ENCODE measurements at places on chromosomes 7 and 10.

DNA sequence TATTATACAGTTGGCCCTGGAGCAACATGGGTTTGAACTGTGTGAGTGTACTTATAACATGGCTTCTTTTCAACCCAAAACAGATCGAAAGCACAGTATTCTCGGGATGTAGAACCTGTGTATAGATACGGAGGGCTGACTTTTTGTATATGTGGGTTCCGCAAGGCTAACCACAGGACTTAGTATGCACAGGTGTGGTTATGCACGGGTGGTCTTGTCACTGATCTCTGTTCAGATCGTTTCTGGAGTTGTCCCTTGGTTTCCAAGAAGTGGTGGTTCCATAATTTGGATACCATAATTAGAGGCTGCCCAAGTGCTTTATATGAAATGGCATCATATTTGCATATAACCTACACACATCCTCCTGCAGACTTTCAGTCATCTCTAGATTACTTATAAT, 10.9 kb upstream of the BHLHA15 start:
- no peak for DNase-seq

- DNase-seq = no peak
Measured at GRCh38 chr7:36942025-36942424, 217.7 kb upstream of the AOAH start.

DNA sequence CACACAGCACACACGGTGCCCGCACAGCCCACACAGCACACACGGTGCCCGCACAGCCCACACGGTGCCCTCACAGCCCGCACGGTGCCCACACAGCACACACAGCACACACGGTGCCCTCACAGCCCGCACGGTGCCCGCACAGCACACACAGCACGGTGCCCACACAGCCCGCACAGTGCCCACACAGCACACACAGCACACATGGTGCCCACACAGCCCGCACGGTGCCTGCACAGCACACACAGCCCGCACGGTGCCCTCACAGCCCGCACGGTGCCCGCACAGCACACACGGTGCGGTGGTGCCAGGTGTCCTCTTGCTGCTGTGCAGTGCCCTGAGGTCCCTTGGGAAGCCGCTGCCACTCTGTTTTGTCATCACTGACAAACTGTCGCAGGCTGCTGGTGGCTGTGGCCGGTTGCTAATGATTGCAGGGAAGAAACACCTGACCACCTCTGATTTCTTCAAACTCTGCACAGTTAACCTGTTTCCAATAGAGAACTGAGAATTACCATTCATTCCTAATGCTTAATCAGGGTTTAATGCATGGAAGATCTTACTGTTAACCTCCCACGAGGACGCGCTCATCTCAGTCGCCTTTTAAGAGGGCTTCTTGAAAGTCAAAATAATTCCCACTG, 66.9 kb downstream of the GLRX3 start:
- no peak for DNase-seq

DNA sequence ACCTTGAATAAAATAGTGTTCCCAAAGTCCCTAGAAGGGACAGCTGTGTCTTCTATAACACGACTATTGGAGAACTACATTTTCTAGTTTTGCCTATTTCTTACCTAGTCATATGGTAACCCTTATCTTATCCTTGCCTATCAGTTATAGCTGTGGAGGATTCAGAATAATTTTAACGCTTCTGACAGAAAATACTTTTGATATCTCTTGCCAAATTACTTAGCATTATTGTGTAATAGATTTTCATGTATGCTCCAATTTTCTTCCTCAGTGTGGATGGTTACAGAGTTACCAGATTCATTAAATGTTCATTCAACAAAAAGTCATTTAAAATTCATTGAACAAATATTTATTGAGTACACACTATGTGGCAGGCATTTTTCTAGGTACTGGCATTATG, 34.6 kb upstream of the LSM8 start:
- no peak for DNase-seq

DNA sequence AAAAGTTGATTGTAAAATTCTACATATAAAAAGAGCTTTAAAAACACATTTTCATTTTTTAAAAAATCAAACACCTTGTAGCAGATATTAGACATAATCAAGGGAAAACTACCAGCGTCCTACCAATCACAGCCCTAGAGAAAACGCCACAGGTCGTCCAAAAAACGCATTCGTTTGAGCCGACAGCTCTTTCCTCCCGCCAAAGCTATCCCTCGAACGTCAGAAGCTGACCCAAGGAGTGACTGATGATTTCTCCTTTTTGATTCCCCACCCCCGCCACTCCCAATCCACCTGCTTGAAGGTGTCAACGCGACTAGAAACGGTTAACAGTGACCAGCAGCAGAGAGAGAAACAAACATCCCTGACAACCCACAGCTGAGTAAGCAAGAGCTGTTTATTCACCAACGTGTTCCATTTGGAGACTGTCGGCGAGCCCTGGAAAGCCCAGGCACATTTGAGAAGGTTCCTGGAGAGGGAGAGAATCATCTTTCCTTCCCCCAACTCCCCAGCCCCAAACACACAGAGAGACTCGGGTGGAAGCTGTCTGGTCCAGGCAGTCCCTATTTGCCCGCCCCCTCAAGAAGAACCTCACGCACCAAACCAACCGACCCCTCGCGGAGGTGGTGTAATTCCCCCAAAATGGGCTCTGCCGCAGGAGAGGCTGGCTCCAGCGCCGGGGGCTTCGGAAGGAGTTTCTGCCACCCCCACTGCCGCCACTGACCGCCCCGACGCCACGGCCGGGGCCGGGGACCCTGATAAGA, 622 bp downstream of the CPEB3 start:
- no peak for DNase-seq

- no peak for DNase-seq
Measured at GRCh38 chr7:127782654-127783559, 130.9 kb downstream of the SND1 start.

DNA sequence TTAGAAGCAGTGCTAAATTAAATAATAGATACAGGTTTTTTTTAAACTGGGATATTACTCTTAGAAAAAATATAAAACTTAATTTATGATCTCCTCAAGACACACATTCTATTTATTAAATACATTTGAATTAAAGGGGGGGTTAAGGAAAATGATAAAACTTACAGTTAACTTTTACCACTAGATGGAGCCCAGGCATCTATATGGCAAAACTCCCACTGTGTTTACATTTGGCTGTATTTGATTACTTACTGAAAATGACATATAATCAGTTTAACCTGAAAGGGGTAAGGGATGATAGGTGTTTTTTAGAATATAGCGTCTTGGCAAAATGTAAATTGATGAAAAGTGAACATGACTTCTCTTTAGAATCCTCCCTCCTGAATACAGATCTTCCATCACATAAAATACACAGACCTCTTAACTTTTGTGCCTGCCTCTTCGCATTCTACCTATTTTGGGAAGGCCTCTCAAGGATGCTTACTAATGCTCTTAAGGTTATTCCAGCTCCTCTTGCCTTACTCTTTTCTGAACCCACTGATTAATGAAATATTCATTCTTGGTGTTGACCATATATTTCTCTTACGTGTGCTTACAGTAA, 235.7 kb downstream of the AGMO start:
- DNase-seq = peak; percentile 42

GRCh38 chr7:120033114-120033513, 239.9 kb upstream of the KCND2 start:
- no peak for DNase-seq

DNA sequence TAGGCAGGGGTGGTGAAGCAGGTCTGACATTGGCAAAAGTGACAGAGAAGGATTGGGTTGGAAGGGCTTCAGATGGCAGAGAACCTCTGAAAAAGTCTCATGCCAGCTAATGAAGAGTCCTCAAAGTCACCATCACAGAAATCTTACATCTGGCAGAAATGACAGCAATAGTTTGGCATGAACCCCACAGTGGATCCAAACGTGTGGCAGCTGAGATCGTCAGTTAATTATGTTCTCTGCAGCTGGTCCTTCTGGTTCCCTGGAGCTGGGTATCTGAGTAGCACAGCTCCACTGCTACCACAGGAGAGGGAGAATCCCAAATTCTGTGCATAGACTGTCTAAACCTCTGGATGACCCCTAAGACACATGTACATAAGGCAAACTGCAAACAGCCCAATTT, 73.4 kb downstream of the ALOX5 start:
- DNase-seq = no peak

DNA sequence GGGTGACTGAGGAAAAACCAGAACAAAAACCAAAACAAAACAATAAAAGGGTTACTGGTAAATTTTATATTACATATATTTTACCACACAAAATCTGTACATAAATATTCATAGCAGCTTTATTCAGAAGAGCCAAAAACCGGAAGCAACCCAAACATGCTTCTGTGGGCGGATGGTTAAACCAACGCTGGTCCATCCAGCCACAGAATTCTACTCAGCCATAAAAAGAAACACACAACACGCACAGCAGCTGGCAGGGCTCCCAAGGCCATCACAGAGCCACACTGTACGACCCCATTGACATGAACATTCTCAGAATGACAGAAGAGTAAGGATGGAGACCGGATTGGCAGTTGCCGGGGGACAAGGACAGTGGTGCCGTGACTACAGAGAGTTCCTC, 83.6 kb downstream of the PROSER2 start:
- no peak for DNase-seq

Measured in eye (tissue), 1 donor.